ENCODE measurements at places on chromosomes 2 and 18.

GRCh38 chr2:85584354-85584856 lies at the start of gene VAMP5:
VAMP5 (plus strand) TSS chr2:85584431; CDS start chr2:85584491, 60 bp downstream.
- DNase-seq: no peak

- no peak for DNase-seq
Observed at GRCh38 chr2:69395866-69396265, 8.8 kb upstream of the GFPT1 start.

- no peak for DNase-seq
Observed at GRCh38 chr2:128490881-128491691, 172.4 kb upstream of the HS6ST1 start.

- no peak for DNase-seq
Observed at GRCh38 chr2:121253674-121254240, 31.2 kb downstream of the TFCP2L1 start.

DNA sequence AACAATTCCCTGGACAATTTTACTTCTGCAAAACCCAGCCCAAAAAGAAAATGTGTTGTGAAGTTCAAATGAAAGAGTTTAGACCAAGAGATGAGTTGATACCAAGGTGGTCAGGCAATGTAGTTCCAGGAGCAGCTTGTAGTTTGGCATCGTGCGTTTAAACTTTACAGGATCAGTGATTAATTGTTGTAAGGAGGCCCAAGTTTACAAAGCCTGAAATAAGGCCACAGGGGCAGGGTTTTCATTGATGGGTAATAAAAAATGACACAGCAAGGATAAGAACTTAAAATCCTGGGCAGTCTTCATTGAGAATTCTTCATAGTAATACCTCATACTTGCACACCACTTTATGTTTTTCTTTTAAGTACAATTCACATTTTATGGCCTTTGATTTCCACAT lies 463.9 kb upstream of the HNRNPA3 start:
- no peak for DNase-seq

DNA sequence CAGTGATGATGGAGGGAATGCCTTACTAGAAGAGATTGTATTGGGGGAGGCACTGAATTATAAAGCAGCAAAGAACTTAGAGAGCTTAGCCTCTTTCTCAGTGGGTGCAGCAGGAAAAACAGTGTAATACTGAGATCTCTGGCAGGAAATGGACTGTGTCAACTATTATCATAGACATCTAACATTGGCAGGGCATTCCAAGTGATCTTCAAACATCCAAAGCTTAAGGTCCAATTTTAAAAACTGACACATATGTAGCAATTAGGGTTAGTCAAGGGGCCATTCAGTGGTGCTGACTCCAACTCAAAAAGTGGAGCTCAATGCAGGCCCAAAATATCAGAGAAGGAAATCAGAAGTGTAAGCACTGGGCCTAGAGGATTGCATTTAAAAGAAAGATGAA lies 106.6 kb upstream of the DDX18 start:
- no peak for DNase-seq

DNA sequence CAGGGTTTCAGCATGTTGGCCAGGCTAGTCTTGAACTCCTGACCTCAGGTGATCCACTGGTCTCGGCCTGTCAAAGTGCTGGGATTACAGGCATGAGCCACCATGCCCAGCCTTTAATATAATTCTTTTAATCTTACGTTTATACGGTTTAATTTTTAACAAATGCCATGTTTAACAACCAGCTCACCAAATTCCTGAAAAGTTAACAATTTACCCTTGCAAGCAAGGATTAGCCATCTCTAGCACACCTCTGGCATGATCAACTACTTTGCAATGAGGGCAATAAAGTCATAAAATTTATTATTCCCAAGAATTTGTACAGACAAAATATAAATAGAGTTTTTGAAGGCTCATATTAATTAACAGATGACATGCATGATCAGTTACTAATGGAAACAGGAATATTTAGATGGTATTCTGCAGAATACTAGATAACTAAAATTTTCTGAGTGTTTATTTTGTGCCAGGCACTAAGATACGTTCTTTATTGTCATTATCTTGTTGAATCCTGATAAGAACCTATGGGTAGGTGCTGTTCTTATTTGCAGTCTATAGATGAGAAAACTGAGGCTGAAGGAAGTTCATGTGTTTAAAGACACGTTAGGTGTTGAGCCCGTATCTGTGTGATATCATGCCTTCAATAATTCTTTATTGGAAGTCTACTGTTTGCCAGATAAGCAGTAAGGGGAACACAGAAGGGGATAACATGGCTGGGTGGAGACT lies 190.1 kb downstream of the CDCA7 start:
- no peak for DNase-seq

DNA sequence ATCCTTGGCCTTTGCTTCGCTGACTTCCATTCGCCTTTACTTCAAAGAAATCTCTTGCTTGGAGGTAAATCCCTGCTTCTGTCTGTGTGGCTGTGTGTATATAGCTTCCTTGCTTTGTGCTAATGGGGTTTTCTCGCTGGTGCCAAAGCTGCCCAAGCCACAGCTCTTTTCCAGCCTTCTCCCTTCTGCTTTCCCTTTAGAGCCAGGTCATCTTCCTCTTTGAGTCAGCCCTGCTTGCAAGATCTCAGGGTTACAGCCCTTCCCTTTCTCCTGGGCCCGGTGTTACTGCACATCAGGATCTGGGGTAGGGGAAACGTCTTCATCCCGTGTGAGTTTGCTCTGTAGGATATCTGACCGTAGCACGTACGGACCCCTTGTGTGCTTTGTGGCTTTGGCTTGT lies 19.1 kb downstream of the EIF4E2 start:
- DNase-seq: no peak

- no peak for DNase-seq
Observed at GRCh38 chr18:25510096-25510495, 158.1 kb upstream of the ZNF521 start.

Measured in cortex of kidney (tissue), 1 donor.